Esophagus squamous epithelium (tissue), 5 donors: ENCODE measurements at places on chromosomes 13 and 19.

DNA sequence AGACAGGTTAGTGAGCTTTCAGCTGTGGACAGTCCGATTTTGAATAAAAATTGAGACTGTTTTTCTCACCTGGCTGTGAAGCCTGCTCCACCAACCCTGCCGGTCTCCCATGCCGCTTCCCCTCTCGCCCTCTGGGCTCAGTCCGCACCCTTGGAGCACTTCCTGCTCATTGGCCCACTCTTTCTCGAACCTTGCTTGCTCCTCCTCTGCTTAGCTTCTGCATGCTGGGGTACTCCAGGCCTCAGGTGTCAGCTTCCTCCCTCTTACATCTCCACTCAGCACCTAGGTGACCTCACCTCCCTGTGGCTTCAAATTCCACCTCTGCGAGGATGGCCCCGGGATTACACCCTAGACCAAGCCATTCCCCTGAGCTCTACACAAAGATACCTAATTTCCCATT, 39.6 kb downstream of the C13orf42 start:
- DNase-seq, result no peak

DNA sequence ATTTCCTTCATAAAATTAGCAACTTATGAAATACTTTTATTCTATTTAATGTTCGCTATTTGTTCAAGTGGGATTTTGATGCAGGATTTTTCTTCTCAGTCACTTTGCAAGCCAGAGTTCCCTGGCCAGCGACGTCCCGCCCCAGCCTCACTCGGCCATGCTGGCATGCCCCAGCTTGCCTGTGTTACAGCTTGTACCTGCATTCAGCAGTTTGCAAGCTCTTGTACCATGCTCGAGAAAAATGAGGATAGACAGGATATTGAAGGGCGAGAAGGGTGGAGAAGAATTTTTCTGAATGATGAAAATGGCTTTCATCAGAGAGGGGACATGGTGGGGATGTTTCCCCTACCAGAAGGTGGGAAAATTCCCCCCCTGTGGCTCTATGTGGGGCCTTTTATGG, 2180.2 kb upstream of the PCDH20 start:
- DNase-seq, result no peak

GRCh38 chr19:13817018-13817614, 21.9 kb downstream of the ZSWIM4 start:
- no peak for DNase-seq

DNA sequence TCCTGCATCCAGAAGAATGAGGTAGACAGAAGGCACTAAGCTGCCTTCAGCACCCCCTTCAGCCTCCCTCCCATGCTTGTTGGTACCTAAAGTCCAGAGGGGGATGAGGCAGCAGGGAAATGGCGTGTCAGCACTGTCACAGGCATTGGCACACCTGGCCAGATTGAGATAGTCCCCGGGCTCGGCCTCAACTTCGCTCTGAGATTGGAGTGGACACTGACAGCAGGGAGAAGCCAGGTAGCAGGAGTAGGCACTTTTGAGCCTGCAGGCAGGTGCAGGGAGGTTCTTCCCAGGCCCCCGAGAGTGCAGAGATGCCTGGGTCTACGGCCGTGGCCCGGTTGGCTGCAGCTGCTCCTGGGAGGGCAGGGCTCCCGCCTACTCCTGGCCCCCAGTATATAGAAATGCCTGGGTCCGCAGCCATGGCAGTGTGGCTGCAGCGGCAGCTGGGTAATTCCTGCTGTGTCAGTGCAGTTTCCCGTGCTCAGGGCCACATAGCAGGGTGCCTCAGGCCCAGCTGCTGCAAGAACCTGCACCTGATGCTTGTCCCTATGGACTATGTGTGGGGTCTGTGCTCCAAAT, 160.3 kb downstream of the SLITRK6 start:
- no peak for DNase-seq

GRCh38 chr19:45136507-45137178, 24.1 kb downstream of the NKPD1 start:
- no peak for DNase-seq
